ENCODE measurements at places on chromosomes 12 and 14. TPM values are rescaled to one million over a fixed set of nuclear protein-coding genes. Genes with fewer than 3 reads are reported as not detected.

DNA sequence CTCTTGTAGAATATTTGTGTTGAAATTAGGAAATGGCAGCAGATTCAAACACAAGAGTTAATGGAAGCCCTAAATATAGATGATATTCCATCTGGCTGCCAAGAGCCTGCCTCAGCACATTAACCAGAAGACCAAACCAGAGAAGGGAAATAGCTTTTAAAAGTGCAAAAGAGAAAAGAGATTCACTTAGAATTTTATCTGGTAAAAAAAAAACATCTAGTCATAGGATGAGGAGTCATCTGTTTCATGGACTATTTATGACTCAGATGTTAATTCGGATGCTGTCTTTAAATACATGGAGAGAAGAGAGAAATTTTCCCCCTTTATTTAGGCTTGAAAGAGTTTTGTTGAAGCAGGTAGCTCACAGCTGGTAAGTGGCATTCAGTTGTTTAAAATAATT, 201.6 kb upstream of the NUDT4 start:
- no peak for DNase-seq

DNA sequence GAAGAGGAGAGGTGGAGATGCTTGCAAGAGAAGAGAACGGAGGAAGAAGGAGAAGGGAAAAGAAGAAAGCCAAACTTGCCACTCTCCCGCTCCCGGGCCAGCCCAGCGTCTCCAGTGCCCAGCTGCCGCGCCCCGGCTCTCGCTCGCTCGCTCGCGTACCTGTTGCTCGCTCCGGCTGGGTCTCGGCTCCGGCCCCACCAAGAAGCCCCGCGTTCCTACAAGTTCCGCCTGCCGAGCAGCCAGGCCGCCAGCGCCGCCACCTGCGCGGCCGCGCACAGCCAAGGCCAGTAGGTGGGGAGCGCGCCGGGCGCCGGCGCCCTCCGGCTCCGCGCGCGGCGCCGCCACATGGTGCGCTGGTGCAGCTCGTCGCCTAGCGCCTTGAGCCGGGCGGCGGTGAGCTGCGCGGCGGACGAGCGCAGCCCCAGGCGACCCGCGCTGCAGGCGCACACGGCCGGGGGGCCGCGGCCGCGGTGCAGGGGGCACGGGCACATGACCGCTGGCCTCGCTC, 370 bp downstream of the HRK start:
- no peak for DNase-seq

DNA sequence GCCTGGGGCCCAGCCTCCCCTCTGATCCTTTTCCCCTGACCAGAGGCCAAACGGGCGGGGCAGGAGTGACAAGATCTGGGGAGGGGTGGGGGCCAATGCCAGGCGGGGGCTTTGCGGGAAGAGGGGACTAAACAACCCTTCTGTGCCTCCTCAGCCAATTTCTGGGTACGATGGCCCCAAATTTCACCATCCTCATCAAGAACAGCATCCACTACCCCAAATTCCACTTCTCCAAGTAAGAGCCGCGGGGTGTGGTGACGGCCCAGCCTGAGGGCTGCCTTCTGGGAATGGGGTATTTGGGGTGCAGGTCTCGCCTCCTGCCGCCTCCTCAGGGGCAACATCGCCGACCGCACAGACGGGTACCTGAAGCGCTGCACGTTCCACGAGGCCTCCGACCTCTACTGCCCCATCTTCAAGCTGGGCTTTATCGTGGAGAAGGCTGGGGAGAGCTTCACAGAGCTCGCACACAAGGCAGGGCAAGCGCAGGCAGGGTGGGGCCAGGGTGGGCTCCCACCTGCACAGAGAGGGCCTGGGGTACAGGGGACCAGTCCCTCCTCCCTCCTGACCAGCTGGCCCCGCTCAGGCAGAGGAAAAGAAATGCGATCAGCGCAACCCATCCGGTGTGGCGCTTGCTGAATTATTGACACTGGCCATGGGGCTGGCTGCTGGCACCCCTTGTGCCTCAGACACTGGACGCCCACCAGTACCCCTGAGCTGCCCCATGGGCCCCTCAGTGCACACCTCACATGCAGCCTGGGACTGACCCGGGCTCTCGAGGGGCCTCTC, 1.7 kb downstream of the P2RX2 start:
- no peak for DNase-seq

Gene AQP2
- not detected for total RNA-seq

Gene TAS2R43
- total RNA-seq: not detected

GRCh38 chr14:68586896-68587751, 205.7 kb downstream of the ZFP36L1 start:
- DNase-seq: no peak

- DNase-seq: peak; percentile 3
Observed at GRCh38 chr12:127677537-127678131, 589.3 kb upstream of the TMEM132C start.

- DNase-seq: no peak
Observed at GRCh38 chr12:11540615-11541310, 108.7 kb upstream of the ETV6 start.

Gene ANKS1B
- not detected for total RNA-seq

Gene ABCD2
- total RNA-seq: not detected

GRCh38 chr14:73014105-73014504, 12.8 kb downstream of the ZFYVE1 start:
- DNase-seq: no peak

Gene CCDC177
- total RNA-seq: not detected

DNA sequence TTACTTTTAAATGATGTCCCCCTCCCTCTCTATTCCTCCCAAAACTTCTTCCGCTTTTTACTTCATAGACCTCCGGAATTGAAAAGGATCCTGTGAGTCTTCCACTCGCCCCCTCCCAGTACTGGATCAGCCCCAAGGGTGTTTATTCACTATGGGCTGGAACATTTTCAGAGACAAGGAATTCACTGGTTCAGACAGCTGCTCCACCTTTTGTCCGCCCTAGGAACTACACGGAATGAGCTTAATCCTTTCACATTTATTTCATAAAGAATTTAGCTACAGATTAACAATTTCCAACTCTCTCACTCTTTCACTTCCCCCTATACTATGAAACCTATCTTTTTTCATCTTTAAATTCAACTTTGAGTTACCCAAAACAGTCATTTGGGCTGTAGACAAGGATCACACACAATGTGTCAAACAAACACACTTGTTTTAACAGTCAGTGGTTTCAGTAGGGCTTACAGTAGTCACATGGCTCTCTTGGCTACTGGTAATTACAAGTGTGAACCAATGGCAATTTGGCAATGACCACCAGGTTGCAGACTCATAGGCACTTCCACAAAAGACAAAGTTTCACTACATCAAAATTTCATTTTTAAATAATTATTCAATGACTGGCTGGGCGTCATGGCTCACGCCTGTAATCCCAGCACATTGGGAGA, 20.6 kb downstream of the CNIH1 start:
- DNase-seq: peak; percentile 29

DNA sequence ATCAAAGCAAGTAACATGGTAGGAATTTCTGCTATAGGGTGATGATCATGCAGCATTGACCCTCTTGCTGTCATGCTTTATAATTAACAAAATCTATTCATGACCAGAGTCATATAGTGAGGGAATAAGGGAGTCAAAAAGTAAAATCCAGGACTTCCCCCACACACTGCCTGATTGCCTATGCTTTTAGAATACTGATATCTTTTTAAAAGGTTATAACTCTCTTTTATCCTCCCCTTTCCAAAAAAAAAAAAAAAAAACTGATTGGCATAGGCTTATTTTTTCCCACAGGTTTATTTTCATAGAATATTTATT, 51.4 kb downstream of the ZFP36L1 start:
- DNase-seq: no peak

- DNase-seq: no peak
Observed at GRCh38 chr14:53470351-53471043, 317.4 kb upstream of the DDHD1 start.

All from glomerular endothelial cell (primary cell).